ENCODE measurements at places on chromosomes 12 and 14.
A peak's percentile ranks its signal among the peaks of the same experiment; 100 is the strongest.

GRCh38 chr12:13023811-13024530 lies 20.2 kb upstream of the FAM234B start:
- no peak for DNase-seq

DNA sequence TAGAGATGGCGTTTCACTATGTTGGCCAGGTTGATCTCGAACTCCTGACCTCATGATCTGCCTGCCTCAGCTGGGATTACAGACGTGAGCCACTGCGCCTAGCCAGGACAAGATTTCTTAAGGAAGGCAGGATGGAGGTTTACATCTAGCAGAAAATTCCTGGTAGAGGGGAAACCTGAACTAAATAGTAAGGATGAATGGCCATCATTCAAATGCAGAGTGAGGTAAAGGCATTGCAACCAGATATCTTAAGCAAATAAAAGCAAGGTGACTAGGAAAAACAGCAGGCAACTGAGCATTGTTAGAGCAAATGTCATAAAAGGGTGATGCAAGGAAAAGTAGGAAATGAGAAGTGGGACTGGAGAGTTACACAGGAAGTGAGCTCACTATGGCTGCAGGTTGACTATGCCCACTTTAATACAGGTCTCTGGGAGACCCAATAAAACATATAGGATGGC lies 133.0 kb downstream of the SOX5 start:
- DNase-seq: peak; percentile 60

GRCh38 chr14:71994416-71994815 lies 62.2 kb downstream of the RGS6 start:
- DNase-seq: no peak

GRCh38 chr12:50634379-50634778 lies 129.5 kb upstream of the ATF1 start:
- no peak for DNase-seq

DNA sequence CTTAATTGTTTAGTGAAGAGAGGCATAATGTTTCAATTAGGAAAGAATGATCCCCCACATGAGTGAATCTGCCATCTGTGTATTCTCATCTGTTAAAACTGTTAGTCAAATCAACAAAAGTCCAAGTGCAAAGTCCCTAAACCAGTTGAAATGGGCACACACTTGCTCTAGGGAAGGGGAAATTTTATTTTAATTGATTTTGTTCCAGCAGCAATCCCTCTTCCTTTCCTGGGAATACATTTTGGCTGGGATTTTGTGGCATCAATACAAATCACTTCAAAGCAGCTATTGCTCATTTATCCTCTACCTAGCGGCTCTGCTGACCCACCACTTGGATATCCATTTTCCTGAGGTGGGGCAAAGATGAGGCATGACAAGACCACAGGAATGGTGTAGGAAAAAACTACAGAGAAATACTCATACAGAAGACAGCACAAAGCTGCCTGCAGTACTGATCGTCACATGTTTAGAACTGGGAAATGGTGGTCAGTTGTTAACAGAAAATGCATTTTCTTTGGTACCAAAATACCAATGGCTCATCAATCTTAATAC lies 9.8 kb upstream of the SSTR1 start:
- no peak for DNase-seq

GRCh38 chr12:153080-153746 lies 60.7 kb downstream of the SLC6A12 start:
- DNase-seq: peak; percentile 91

GRCh38 chr12:54054742-54055194 lies 1.1 kb downstream of the HOXC4 start:
- no peak for DNase-seq

GRCh38 chr12:49582201-49582600 lies 14.3 kb upstream of the MCRS1 start:
- no peak for DNase-seq

- no peak for DNase-seq
Observed at GRCh38 chr12:124949779-124950728, 35.6 kb upstream of the UBC start.

DNA sequence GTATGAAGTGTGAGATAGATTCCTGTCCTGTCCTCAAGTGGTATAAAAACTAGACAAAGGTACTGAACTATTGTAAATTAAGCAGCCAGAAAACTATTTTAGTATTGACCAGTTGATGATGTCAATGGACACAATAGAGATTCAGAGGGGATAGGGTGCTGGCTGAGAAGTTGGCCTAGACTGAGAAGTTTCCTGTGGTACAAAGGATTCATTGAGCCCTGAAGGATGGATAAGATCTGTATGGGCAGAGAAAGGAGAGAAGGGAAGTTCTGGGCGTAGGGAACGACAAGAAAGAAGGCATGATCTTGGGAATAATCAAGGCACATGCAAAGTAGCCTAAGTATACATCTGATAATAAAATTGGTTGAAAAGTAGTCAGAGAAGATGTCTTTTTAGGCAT lies 44.6 kb downstream of the DAD1 start:
- no peak for DNase-seq

DNA sequence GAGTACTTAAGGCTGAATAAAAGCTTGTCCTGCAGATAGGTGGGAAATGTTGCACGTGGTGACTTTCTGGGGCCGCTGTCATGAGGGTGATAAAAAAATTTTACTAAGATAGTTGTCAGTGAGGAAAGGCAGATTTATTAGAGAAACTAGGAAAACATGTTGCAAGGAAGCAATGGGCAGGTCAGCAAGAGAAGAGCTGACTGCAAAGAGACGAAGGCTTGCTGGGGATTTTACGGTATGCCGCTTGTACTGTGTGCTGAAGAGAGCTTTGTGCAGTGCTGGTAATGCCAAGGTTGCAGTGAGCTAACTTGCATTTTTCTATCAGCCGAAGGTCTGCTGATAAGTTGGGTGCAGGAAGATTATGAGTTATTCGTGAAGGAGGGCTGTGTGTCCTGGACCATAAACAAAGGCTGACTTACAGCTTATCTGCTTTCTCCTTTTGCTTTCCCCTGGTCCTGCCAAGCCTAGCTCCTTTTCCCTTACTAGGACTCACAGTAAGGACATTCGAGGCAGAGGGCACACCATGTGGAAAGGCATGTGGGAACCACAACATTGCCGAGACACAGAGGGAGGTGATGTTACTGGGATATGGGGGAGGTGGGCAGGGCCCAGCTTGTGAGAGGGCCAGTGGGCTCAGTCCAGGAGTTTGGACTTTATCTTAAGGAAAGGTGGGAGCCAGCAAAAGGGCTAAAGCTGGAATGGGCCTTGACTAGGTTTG lies 7.4 kb upstream of the CCDC88C start:
- no peak for DNase-seq

DNA sequence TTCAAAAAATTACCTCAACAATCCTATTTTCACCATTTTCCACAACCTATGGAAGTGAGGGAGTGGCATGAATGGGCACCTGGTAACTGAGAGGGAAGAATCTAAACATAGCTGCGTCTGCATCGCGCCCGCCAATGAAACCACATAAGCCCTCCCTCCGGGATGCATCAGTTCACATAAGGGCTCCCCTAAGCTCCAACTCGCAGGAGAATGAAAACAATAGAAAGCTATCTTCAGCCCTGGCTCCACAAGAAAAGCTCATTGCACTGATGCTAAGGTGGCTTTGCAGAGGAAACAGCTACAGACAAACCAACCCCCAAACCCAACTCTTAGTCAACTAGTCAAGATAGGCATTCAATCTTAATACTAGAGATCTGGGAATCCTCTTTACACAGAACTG lies 173.3 kb downstream of the FOXN3 start:
- no peak for DNase-seq

DNA sequence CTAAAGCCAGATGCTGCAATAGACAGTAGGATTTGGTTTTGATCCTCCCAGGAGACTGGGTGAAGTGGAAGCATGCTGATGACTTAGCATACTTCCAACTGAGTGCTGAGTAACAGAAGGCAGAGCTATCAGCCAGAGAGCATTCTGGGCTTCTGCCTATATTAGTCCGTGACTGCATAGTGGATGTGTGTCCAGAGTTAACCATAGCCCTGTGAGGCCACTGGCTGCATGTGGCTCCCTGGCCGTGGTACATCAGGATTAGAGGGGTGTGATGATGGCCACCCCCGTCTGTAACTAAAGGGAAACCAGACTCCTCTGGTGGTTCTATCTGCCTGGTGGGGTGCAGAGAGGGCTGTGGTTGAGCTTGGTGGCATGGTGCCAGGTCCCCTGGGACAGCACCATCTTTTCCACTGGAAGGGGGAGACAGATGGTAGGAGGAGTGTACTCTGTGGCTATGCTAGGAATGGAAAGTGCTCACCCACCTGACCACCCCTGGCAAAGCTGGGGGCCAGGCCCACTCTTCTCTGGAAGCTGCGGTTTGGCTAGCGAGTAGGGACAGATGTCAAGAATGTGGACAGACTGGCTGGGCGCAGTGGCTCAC lies 27.4 kb downstream of the ABCD4 start:
- no peak for DNase-seq

DNA sequence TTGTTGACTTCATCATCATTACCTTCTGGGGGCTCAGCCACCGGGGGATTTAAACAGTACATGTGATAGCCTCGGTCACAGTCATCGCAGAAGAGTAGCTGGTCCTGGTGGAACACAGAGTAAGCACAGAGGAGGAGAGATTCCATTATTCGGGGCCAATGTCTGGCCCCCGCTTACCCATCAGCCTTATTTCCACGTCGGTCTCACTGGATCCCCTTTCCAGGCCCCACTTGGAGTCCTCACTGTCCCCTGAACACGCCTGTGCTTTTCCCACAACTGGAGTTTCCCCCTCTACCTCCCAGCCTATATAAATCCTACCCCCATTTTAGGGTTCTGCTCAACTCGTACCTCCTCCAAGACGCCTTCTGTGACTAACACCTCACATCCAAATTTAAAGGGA lies 274.0 kb downstream of the DPF3 start:
- no peak for DNase-seq

GRCh38 chr14:101735453-101735852 lies 26.1 kb upstream of the PPP2R5C start:
- DNase-seq: no peak

DNA sequence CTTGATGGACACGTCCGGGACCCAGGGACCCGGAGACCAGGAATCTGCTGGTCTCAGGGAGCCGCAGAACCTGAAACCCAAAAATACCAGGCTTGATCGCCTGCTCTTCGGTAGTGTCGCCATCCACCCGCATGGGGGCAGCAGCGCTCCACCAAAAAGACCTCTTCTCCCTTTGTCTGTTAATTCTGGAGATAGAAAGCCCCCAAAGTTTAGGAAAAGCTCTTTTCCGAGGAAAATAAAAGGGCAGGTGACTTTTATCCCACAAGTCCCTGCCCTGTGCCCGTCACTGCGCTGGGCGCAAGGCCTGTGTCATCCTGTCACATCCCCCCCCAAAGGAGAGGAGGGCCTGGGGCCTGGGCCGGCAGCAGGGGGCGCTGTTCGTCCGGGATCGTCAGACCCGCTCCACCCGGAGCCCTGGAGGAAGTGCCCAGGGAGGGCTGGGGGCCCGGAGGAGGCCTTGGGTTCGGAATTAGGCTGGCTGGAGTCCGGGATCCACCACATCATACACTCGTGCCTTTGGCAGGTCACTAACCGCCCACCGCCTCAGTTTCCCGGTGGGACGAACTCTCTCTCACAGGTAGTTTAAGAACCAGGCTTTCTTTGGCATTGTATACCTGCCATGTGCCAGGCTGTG lies 31.9 kb downstream of the DAD1 start:
- peak; percentile 89 for DNase-seq

DNA sequence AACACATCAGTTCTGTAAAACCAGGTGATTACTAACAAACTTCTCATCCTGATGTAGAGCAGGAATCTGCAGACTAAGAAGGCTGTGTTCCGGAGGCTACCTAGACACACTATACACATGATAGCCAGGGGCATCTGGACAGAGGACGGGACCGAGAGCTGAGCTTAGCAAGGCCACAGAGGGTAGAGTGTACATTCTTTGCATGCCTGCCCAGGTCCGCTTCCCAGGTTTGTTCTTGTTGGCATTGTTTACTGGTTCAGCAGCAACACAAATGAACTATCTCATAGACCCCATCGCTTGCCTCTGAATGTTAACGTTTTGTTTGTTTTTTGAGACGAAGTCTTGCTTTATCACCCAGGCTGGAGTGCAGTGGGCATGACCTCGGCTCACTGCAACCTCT lies 17.7 kb upstream of the TEAD4 start:
- no peak for DNase-seq

- DNase-seq: no peak
Observed at GRCh38 chr12:88063375-88063774, 34.2 kb upstream of the C12orf50 start.

GRCh38 chr14:104641753-104642539 lies 37.4 kb upstream of the TMEM179 start:
- DNase-seq: no peak

- peak; percentile 91 for DNase-seq
Observed at GRCh38 chr14:69580009-69580577, 5.4 kb upstream of the CCDC177 start.

GRCh38 chr14:22024137-22024536 lies 350.5 kb upstream of the OR4E1 start:
- DNase-seq: no peak

DNA sequence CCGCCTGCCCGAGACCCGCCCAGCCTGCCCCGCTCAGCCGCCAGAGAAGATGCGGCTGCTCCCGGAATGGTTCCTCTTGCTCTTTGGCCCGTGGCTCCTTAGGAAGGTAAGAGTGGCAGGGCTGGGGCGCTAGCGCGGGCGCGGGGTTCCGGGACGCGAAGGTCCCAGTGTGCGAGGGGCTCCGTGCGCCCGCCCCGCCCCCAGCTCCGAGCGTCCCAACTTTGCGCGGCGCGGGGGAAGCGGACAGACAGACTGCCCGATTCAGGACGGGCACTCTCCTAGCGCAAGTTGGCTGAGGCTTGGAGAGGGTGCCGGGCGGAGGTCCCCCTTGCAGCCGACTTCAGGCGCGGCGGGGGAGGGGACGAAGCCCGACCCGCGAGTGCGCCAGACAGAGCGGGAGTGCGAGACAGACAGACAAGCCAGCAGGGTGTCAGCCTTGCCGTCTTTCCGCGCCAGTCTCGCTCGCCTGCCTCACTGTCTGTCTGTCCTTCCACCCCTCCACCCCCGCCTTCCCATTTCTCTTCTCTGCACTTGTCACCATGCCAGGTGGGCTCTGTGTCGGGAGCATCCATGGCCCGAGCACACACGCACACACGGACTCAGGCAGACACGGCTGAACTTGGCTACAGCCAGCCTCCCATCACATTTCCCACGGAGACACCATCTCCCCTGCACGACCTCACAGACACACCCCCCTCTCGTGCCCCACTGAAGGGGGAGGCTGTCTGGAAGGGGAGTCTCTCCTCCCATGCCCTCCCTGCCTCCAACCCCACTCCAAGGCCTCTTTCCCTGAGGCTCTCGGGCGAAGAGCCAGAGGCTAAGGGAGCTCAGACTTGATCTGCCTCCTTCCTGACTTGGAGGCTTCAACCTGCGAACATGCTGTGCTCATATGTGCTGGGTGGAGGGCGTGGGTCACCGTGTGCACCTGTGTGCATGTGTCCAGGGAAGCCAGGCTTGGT lies 606 bp downstream of the NXPH4 start:
- DNase-seq: no peak

DNA sequence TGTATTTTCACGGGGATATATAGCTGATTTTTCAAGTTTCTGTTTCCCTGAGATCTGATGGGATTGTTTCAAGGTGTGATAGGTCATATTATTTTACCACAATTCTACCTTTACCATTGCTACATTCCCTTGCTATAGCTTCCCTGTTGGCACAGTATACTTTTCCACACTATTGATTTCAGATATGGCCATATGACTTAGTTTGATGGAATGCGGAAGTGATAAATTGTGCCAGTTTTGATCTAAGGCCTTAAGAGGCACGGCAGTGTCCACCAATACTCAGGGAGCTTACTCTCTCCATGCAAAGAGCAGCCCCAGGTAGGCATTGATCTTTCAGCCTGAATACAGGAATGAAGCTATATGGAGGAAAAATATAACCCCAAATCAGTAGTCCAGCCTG lies 315.7 kb downstream of the SLC16A7 start:
- DNase-seq: no peak

GRCh38 chr12:124913474-124914391 lies 717 bp downstream of the UBC start:
- peak; percentile 92 for DNase-seq

All from mesendoderm (in vitro differentiated cells).